ENCODE measurements at places on chromosomes 7 and 10.

GRCh38 chr10:11510736-11511135, 100.7 kb downstream of the USP6NL start:
- no peak for ATAC-seq

DNA sequence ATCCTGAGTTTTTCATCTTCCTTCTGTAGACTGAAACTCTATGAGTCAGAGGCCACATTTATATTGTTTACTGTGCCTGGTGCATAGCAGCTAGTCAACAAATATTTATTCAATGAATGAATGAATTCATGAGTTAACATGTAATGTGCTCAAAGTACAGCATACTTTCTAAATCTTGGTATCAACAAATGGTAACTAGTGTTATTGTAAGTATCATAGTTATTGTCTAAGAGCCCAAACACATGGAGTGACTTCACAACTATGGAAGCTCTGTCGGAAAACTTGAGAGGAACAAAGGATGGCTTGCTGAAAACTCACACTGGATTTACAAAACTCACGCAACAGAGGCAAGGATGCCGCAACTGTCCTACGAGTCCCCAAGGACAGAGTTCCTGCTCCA, 35.9 kb downstream of the DENND2A start:
- no peak for ATAC-seq

- no peak for ATAC-seq
These were observed 6.0 kb upstream of the NANOS1 start for GRCh38 chr10:119023553-119023868.

DNA sequence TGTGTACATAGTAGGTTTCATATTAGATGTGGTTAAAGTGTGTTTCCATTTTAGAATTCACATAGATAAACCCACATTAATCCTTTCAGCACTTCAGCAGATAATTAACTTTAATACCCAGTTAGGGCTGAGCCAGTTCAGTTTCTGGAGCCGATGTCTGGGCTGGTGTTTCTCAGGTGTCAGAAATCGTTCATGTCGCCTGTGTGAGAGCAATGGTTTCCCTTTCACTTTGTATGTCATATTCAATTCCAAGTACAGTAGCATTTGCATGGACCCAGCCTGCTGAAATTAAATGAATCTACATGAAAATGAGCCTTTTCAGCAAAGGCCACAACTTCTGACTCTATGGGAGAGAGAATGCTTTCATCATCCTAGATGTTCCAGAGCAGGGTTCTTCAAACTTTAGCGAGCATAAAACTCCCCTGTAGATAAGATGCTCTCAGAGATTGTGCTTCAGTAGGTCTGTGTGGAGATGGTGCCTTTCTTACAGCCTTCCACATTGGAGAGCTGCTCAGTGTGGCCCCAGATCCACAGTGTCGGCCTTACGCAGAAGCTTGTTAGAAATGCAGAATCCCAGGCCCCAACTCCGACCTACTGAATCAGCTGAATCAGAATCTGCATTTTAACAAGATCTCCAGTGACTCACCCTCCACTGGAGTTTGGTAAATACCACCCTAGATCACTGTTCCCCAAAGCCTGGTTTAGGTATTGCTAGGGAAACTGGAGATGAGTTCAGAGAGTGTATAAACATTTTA, 19.6 kb downstream of the WIPF3 start:
- ATAC-seq: peak; percentile 51

DNA sequence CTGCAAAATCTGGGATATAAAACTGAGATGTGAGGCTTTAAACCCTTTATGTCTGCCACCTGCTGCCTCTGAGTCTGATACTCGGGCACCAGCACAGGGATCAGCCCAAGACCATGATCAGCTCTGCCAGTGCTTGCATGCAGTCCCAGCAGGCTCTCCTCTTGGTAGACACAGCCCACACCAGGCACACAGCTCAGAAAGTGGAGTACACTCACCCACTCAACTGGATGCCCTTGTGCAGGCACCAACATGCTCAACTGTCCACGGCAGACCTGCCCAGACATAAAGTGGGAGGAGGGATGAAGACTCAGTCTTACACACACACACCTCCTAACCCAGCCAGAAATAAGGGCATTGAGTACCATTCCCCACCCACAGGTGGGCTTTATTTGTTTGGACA, 18.2 kb upstream of the MYH16 start:
- no peak for ATAC-seq

- ATAC-seq: no peak
These were observed 6.3 kb upstream of the ZNF503 start for GRCh38 chr10:75407713-75408508.

DNA sequence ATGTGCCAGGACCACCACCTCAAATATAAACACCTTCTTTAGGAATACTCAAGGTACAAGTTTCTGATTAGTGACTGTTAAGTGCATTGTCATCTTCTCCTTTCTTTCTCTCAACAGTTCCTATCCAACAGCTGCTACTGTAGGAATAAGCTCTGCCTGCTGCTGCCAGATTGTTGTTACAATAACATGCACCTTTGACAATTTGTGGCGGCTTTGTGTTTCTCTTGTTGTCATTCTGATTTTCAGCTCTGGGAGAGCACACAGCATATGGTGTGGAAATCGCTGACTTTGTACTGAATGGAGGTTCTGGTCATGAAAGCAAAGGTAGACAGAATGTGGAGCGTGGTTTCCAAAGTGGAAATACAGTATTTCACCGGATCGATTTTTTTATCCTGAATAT, 182.8 kb downstream of the SEC23IP start:
- no peak for ATAC-seq

DNA sequence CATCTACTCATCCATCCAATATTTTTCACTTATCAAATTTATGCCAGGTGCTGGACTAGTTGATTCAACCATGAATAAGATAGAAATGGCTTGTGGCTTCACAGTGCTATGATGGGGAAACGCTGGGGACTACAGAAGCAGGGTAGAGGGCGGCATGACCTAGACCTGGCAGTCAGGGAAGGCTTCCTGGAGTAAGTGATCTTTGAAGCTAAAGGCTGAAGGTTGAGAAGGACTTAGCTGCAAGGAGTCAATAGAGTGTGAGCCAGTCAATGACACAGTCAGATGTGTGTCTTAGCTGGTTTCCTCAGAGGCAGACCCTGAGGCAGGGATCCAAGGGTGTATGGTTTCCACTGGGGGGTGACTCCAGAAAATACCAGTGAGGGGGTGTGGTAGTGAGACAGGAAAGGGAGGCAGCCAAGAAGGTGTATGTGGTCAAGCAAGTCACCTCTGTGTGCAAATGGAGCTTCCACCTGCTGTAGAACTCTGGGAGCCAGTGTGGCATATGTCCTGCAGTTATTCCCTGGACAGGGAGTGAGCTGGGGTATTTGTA, 10.3 kb downstream of the PRF1 start:
- no peak for ATAC-seq

- ATAC-seq: no peak
These were observed 765.9 kb downstream of the LRMDA start for GRCh38 chr10:76197293-76197692.

- ATAC-seq: no peak
These were observed 3.2 kb downstream of the HPSE2 start for GRCh38 chr10:99232360-99232999.

DNA sequence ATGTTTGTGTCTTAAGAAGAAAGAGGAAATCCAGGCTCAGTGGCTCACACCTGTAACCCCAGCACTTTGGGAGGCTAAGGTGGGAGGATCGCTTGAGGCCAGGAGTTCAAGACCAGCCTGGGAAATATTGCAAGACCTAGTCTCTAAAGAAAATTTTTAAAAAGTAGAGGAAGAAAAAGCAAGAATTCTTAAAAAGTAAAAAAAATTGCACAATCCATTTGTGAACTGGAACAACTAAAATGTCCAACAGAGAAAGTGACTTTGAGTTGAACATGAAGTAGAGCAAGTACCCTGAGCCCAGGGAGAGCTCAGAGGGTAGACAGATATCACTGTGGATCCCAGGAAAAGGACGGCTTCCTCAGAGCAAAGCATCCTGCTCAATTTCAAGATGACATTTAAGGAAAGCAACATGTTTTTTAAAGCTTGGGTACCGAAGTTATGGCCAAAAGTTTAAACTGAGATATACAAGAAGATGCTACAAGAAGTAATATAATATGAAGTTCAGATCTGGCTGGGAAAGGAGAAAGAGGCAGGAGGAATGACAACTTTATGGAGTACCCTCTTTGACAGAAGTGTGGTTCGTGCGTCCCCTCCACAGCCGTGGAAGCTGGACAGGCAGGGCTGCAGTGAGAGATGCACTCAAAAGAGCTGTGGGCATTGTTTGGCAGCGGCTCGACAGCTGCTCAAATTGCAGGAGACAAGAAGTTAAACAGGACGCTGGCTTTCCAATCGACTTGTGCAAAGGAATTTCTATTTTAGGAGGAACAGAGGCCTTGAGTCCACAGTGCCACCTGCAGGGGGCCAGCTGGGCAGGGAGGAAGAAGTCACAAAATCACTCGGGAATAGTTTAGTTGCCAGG, 201.3 kb downstream of the JCAD start:
- peak; percentile 82 for ATAC-seq

DNA sequence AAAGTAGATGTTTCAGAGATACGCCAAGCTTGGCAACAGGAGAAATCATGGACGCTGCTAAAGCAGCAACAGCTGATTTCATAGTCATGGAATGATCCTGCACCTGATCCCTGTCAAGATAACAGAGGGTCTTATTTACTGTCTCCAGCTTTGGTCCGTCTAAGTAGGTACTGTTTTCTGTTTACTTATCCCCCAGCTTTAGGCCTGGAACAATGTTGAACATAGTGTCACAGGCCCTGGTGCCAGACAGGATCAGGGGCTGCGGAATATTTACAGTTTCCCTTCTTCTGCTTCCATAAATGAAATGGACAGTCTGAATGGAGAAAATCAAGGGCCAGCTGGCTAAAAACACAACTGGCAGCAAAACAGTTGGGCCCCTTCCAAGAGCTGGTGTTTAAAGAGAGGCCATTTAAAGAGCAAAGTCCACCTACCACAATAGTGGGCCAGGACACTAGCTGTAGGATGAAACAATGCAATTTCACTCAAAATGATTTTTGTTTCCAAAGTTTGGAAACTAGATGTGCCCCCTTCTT, 2.9 kb downstream of the GPR37 start:
- ATAC-seq: no peak

DNA sequence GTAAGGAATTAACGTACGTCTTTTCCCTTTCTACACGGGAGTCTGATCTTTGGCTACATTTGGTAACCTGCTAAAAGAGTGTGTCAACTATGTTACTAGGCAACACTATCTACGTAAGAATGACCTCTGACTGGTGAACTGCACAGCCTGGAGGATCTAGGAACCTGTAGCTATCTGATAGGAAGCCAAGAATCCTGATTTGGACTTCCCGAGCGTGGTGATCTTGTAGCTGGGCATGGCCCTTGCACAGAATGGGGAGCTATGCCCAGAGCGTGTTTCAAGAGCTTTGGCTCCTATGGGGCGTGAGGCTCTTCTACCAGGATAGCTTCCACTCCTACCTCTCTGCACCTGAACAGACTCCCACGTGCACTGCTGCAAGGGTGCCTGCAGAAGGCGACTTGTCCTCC, 157.5 kb downstream of the TAX1BP1 start:
- ATAC-seq: no peak

DNA sequence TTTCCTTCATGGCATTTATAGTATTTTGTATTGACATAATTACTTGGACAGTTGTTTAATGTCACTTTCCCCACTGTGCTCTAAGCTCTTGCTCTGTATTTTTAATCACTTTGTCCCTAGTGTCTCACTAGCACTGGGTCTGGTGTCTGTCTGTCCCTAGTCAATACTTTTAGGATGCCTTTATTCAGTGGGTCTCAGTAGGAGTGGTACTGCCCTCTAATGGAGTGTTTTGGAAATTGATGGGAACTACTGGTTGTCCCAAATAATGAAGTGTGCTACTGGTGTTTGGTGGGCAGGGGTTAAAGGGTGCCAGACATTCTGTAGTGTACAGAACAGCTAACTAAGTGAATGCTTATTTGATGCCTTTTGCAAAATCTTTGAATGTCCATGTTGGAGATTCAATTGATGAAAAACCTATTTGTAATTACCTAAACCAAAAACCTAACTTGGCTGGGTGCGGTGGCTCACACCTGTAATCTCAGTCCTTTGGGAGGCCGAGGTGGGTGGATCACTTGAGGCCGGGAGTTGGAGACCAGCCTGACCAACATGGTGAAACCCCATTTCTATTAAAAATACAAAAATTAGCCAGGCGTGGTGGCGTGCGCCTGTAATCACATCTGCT, 33.3 kb downstream of the CDK14 start:
- peak; percentile 83 for ATAC-seq

DNA sequence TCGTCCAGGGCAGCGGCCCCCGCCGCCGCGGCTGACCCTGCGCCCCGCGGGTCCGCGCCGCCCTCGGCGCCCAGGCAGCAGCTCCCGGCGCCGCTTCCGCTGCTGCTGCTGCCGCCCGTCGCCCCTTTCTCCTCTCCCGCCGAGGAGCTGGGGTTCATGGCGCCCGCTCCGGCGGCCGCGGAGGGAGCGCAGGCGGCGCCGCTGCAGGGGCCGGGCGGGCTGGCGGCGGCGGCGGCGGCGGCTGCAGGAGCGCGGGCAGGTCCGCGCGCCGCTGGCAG, 286 bp downstream of the DGKI start:
- ATAC-seq: no peak

GRCh38 chr7:154304740-154305700, 252.8 kb downstream of the DPP6 start:
- no peak for ATAC-seq

GRCh38 chr10:128499956-128500355, 373.7 kb upstream of the MKI67 start:
- no peak for ATAC-seq

- ATAC-seq: peak; percentile 91
These were observed 70.4 kb downstream of the HERPUD2 start for GRCh38 chr7:35624299-35625186.

DNA sequence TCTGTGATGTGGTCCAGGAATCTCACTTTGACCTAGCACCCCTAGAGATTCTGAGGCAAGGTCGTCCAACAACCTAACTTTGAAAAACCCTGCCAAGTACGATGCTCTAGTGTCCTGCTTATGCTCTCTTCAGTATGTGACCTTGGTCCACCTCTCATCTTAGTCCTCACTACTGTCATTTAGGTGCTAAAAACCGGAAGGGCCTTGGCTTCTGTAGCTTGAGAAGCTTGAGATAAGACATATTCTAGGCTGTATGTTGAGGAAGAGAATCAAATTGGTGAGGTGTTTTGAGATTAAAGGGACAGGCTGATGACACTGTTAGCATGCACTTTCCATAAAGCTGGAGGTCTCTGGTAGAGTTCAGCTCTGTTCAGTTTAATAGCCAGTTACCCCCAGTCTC, 57.0 kb upstream of the MTPN start:
- ATAC-seq: peak; percentile 11

DNA sequence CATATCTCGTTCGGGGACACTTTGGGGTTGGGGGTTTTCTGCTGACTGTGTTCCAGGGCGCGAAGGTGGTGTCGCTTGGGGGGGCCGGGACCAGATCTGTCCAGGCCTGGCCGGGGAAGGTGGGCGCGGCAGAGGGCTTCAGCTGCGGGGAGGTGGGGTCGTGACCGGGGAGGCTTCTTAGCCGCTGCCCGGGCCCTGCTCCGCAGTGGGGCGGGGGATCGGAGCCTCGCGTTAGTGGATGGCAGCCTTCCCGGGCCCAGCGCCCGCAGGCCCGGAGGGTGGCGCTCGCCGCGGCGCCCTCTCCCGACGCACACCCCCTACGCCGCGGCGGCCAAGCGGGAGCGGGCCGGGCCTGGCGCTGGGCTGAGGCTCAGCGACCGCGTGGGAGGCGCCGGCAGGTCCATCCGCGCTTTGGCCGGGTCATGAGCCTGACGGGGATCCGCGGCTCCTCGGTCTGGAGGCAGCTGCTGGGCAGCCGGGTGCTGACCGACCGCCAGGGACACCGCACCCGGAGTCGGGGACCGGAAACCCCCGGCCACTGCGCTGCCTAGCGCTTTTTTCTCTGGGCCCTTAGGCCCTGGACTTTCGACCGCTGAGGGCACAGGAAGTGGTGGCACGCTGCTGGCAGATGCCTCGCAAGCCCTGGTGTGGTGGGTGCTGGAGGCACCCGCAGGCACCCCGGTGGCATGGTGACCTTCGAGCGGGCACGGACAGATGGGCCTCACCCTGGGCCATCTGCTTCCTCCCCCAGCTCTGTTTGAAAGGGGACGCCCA, 1.2 kb downstream of the AGAP3 start:
- ATAC-seq: peak; percentile 57
